Activated CD4-positive, CD25-positive, alpha-beta regulatory T cell treated with anti-CD3 and anti-CD28 coated beads, Interleukin-2, amount 50 U/mL, for 24 hours (primary cell): ENCODE measurements at places on chromosomes 12 and 14.

DNA sequence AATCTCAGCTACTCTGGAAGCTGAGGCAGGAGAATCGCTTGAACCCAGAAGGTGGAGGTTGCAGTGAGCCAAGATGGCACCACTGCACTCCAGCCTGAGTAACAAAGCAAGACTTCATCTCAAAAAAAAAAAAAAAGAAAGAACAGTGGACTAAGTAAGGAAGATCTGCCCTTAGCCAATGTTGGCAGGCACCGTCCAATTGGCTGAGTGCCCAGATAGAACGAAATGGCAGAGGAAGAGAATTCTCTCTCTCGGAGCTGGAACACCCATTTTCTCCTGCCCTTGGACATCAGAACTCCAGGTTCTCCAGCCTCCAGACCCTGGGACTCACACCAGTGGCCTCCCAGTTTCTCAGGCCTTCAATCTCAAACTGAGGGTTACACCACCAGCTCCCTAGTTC is 49.9 kb downstream of the ESR2 start:
- ATAC-seq: no peak

DNA sequence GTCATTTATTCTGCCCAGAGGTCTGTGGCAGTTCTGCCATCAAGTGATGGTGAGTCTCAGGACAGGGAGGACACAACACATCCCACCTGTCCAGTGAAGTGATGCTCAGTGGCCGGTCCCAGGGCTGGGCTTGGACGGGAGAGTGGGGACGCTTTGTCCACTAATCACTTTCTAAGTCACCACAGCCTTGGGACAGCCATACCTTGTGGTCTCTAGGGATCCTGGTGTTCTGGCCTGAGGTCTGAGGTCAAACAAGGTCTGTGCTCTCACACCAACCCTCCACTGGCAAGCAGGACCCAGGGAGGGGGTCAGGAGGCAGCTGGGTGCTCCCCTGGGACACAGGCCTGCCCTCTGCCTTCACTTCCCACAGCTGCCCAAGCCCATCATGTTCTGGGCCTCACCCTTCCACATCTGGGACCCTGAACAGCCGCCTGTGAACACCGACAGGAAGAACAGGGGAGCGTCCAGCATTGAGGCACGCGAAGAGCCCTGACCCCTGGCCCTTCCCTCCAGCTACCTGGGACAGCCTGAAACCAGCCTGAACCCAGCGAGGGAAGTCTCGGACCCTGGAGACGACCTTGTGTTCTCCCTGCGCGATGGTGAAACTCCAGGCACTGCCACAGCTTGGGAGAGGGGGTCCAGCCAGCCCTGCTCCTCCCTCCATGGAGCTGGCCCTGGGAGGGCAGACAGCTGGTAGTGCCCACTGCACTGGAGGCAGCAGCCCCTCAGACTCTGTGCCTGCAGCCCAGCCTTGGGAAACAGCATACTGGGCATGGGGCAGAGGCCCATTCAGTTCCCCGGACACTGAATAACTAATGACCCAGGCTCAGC is 19.7 kb upstream of the GPR132 start:
- ATAC-seq: no peak

DNA sequence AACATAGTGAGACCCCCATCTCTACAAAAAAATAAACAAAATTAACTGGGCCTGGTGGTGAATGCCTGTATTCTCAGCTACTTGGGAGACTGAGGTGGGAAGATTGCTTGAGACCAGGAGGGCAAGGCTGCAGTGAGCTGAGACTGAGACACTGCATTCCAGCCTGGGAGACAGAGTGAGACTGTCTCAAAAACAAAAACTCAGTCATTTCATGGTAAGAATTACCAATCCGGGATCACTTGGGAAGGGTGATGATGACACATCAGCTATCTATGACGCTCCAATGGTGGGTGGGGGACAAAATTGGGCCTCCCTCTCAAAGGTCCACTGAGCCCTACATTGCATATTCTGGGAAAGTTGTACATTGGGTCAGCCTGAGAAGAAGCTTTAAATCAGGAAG is 47.7 kb downstream of the SERPINA3 start:
- no peak for ATAC-seq

DNA sequence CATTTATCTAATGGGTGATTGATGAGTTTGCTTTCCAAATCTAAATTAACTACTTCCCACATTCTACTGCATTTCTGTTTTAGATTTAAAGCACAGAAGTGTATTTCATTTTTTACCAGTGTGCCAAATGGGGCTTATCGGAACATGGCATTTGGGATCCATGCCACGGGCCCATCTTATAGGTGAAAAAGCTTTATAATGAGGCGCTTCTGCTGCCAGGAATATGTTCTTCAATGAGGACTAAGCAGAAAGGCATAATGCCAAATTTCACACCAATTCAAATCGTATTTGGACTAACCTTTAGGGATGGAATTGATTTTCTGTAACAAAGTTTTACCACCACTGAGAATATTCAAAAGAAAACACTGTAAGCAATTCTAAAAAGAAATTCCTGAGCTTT is 803.5 kb upstream of the FLRT2 start:
- no peak for ATAC-seq

- no peak for ATAC-seq
These were observed 182.7 kb upstream of the LMO3 start for GRCh38 chr12:16788506-16789203.

DNA sequence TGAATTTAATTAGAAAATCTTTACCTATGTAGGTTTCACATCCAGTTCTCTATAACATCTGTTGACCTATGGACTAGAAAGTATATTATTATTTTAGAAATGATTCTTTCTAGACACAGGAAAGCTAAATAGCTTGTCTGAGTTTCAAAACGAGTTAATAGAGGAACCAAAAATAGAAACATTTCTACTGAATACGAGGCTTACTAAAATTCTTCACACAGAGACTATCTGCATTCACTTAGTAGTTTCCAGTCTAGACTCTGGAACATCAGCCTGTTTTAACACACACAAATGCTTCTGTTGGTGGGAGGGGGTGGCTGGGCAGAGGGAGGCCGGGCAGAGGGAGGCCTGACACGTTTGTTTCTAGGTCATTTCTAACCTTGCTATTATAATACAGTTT is 29.7 kb downstream of the RGS6 start:
- no peak for ATAC-seq
